ENCODE measurements at places on chromosomes 11 and 22.

- DNase-seq = no peak
Measured at GRCh38 chr11:117371453-117371852, 43.8 kb downstream of the CEP164 start.

DNA sequence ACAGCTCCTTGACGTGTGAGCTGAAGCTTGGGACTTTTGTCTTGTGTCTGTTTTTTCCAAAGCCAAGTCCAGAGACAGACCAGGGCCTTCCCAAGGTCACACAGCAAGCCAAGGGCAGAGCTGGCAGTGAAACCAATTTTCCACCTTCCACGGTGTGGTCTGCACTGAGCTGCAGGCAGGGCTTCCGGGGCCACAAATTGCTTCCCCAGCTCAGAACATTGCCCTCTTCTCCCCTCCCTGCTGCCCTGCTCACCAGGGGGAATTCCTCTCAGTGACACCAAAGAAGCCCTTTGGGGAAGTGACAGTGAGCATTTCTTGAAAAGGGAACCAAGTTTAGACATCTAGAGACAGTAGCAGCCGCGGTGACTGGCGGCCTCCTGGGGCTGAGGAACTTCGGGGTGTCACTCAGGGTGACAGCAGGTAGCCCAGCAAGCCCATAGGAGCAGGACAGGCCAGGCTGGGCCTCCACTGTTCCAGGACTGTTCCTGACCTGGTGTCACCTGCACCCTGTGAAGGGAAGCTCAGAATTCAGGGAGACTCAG lies 9.2 kb downstream of the FXYD2 start:
- peak; percentile 67 for DNase-seq

DNA sequence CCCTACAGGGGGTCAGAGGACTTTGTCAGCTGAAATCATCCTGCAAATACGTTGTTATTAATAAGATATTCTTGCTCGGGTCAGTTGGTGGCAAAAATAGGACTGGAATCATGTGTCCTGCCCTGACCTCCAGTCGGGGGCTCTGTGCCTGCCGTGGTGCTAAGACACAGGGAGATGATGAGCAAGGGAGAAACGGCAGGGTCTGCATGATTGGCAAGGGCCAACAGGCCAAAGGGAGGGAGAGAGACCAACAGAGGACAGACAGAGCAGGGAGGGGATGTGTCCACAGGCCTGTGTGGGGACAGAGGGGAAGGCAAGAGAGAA lies 10.4 kb upstream of the TSKU start:
- DNase-seq = no peak

GRCh38 chr11:255176-255575 lies 18.4 kb downstream of the PSMD13 start:
- DNase-seq = no peak

GRCh38 chr22:35218079-35218478 lies 39.2 kb upstream of the HMGXB4 start:
- no peak for DNase-seq

DNA sequence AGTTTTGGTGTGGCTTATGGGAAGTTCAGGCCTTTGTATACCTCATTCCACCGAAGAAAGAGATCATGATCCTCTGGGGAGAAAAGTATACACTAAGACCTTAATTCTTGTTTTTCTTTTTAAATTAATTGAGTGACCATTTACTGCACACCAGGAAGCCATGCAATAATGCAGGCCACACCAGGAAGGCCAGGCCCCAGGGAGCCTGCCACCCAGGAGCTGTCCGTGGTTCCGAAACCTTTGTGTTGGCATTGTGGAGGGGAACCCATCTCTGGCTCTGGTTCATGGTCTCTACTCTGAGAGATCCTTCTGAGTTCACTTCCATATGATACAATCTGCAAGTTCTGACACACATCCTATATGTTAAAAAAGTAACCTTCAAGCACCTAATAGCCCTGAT lies 291.8 kb downstream of the MIAT start:
- peak; percentile 62 for DNase-seq

DNA sequence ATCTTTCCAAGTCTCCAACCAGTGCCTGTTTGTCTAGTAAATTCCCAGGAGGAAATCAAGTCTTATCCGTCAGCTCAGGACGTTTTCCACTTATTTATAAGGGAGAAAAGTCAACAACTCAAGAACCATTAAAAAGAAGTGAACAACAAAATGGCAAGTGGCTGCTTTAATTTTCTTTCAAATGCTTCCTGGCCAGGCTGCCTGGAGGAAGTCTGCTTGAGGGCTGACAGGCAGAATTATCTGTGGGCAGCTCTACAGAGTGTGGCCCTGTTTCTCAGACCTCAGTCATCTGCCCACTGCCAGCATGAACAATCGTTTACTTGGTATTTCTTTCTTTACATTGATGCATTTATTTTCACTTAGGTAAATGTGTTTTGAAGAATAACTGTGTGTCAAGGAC lies 281.9 kb upstream of the ISX start:
- no peak for DNase-seq

GRCh38 chr11:31927982-31928381 lies 116.9 kb upstream of the PAX6 start:
- DNase-seq = no peak

- DNase-seq = no peak
Measured at GRCh38 chr22:24436553-24436952, 9.2 kb downstream of the ADORA2A start.

- DNase-seq = no peak
Measured at GRCh38 chr11:75477614-75477935, 44.6 kb upstream of the KLHL35 start.

- no peak for DNase-seq
Measured at GRCh38 chr11:45440111-45440510, 154.0 kb upstream of the SYT13 start.

GRCh38 chr22:49460592-49461281 lies 366.9 kb downstream of the BRD1 start:
- DNase-seq = no peak

Data from ACHN (cell line).